ENCODE measurements at places on chromosomes 1 and 21.

- no peak for DNase-seq
These were observed 16.6 kb upstream of the EXOSC10 start for GRCh38 chr1:11116318-11116717.

DNA sequence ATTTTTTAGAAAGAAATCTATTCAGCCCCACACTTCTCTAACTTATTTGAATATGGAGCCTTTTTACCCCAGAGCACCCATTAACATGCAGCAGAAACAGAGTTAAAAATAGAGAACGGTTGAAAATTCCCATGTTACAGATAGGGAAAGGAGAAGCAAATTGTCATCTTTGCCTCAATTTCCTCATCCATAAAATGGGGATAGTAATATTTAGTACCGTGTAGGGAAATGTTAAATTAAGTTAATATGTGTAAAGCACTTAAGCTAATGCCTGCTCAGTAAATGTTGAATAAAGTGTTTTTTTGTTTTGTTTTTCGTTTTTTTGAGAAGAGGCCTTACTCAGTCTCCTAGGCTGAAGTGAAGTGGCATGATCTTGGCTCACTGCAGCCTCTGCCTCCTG is 50.3 kb downstream of the NAV1 start:
- no peak for DNase-seq

GRCh38 chr1:24925963-24926362 is 4.1 kb downstream of the RUNX3 start:
- no peak for DNase-seq

GRCh38 chr1:94462606-94463005 is 44.4 kb downstream of the ABCD3 start:
- no peak for DNase-seq

- no peak for DNase-seq
These were observed 107.9 kb downstream of the USP25 start for GRCh38 chr21:15837645-15838044.

GRCh38 chr1:51788938-51789337 is 89.6 kb downstream of the NRDC start:
- DNase-seq = no peak

GRCh38 chr1:22139066-22139594 is 3.8 kb downstream of the WNT4 start:
- no peak for DNase-seq

GRCh38 chr21:25127007-25127406 is 480.3 kb downstream of the MRPL39 start:
- DNase-seq = no peak

- DNase-seq = no peak
These were observed 796.9 kb downstream of the ADGRL2 start for GRCh38 chr1:82597649-82598048.

GRCh38 chr1:147515045-147515869 is 26.0 kb upstream of the BCL9 start:
- DNase-seq = no peak

DNA sequence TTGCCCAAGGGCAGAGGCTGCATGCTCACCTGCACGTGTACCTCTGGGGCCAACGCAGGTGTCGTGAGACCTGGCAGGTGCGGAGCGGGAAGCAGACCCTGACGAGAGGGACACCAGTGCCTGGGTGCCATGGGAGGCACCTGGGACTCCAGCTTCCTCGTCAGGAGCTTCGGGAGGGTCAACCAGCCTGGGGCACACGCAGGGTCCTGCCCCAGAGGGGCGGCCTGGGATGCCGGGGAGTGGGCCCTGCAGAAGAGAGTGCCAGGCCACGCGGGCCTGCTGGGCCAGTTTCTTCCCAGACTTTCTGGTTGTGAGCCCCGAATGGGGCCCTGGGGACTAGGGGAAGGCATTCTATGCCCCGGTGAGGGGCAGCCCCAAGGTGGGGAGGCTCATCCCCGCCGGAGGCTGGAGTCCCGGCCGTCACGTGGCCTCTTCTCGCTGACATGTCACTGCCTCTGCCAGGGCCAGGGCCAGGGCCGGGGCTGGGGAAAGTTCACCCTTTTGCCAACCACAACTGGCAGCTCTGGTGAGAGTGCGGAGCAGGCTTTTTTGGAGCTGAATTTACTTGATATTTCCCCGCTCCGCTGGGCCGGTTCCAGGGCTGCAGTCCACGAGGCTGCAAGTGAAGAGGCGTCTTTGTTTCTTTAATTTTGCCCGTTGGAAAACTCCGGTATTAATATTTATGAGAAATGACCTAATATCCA is 38.5 kb upstream of the ACTRT2 start:
- no peak for DNase-seq

GRCh38 chr1:20126806-20127440 is 7.6 kb upstream of the PLA2G2D start:
- no peak for DNase-seq

GRCh38 chr21:16789636-16790035 is 723.2 kb upstream of the CXADR start:
- DNase-seq = no peak

DNA sequence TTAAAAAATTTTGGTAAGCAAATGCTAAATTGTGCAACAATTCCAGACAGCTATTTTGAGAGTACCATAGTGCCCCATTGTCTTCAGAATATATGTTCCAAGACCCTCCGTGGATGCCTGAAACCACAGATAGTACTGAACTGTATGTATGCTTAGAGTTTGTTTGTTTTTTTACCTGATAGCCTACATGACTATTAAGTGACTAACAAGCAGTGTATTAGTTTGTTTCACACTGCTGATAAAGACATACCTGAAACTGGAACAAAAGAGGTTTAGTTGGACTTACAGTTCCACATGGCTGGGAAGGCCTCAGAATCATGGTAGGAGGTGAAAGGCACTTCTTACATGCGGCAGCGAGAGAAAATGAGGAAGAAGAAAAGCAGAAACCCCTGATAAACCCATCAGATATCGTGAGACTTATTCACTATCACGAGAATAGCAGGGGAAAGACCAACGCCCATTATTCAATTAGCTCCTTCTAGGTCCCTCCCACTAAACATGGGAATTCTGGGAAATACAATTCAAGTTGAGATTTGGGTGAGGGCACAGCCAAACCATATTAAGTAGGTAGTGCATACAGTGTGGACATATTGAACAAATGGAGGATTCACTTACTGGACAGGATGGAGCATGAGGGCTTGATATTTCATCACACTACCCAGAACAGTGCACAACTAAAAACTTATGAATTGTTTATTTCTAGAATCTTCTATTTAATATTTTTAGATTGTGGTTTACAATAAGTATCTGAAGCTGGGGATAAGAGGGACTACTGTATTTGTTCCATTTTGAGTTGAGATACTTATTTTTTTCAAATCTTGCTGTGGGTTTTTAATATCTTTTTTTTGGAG is 78.5 kb downstream of the LHX9 start:
- no peak for DNase-seq

- DNase-seq = no peak
These were observed at the start of gene EPHB2 for GRCh38 chr1:22710701-22711049. TSS of gene EPHB2 (plus strand) at chr1:22710839. CDS start at chr1:22710983, 144 bp downstream.

GRCh38 chr1:63269571-63269970 is 52.8 kb upstream of the FOXD3 start:
- DNase-seq = no peak

DNA sequence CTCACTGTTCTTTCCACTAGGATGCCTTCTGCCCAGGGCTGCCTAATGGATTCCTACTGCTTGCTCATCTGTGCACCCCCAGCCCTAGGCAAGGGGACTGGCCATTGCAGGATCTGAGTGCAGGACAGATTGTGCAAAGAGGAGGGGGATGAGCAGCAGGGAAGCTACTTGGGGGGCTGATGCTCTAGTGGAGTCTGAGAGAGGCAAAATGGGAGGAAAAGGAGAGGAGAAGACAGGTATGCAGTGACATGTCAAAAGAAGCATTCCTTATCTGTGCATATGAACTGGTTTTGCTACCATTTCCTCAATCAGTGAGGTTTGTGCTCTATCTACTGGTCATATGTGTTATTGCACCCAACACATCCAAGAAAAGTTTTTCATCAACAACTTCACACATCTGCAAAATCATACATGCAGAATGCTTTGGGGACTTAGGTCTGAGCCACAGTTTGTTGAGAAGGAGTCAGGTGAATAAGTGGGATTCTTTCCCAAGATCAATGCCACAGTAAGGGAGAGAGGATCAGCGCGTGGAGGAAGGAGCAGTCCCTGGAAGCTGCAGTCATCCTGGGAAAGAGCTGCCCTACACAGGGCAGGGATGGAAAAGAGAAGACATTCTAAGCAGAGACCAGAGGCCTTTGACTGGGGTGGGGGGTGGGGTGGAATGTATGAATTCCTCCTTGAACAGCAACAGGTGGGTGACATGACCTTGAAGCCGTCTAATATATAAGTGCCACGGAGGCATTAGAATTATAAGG is 14.4 kb downstream of the SLC5A9 start:
- no peak for DNase-seq

DNA sequence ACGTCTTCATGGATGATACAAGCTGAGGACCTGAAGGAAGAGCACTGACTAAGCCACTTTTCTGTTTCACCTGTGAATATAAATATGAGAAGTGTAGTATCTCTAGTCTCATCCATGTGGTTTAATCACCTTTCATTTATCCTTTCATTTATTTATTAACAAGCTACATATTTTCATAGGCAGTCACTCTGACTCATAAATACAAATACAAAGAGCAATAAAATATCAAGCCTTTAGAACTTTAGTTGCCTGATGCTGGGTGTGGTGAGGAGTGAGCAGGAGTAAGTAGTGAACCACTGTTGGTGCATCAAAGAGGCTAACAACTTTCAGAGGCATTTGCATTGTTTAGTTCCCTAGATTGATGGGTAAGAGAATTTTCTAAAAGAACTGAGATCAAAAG is 269.0 kb upstream of the C1orf87 start:
- no peak for DNase-seq

GRCh38 chr1:53391982-53392381 is 64.1 kb upstream of the LRP8 start:
- DNase-seq = no peak

DNA sequence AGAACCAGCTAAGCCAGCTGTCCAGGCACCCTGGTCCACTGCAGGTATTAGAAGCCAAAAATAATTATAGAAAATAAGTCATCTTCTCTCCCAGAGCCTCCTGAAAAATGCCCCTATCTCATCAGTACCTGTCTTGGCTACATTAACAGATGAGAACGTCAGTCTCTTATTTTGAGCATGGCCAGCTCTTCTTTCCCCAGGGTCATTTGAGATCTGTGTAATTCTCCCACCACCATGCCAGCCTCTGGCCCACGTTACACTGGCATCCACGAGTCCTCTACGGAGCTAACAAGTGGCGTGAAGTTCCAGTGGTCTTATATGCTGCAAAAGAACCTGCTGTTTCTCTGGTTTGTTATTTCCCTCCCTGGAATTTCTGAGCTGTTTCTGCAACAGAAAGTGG is 118.0 kb downstream of the ATP5PO start:
- DNase-seq = no peak

- DNase-seq = peak; percentile 62
These were observed 37.7 kb downstream of the KIAA0040 start for GRCh38 chr1:175154629-175155472.

DNA sequence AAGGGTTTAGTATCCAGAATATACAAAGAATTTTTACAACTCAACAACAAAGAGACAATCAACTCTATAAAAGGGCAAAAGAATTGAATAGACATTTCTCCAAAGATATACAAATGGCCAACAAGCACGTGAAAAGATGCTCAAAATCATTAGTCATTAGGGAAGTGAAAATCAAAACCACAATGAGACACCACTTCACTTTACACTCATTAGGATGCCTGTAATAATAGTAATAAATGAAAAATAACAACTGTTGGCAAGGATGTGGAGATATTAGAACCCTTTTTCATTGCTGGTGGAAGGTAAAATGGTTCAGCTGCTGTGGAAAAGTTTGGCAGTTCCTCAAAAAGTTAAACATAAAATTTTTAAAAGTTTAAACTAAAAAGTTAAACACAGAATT is 7.0 kb upstream of the ABCD3 start:
- no peak for DNase-seq

- DNase-seq = no peak
These were observed 153.3 kb upstream of the ETS2 start for GRCh38 chr21:38652396-38652795.

DNA sequence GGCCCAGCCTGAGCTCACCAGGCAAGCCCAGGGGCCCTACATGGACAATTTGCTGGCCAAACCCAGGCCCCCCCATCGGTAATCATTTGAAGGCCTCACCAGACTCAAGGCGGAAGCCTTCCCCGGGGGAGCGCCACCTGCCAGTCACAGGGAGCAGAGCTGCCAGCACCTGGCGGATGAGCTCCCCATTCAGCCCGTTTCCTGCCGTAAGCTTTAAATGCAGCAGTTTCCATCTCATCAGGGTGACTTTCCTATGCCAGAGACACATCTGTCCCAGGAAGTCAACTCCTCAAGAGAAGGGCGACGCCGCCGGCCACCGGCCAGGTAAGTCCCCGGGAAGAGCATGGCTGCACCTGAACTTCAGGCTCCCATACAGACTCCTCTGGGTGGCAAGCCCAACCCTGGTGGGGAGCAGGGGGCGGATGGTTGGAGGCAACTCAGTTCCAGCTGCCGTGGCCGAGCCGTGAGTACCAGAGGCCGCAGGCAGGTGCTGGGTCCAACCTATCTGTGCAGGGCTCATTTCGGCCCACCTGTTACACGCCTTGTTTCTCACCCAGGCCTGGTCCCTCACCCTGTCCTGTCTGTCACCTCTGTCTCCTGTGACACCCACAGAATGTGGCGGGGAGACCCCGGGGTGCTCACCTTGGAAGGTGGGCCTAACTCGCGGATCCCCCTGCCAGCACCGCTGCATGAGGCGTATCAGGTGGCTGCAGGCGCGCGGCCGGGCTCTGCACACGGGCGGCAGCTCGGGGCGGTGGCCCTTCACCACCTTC is 20.7 kb downstream of the RIPK4 start:
- DNase-seq = no peak

- no peak for DNase-seq
These were observed 12.2 kb downstream of the DNASE2B start for GRCh38 chr1:84410328-84411095.

- no peak for DNase-seq
These were observed 3.7 kb upstream of the MEGF6 start for GRCh38 chr1:3614755-3615742.

DNA sequence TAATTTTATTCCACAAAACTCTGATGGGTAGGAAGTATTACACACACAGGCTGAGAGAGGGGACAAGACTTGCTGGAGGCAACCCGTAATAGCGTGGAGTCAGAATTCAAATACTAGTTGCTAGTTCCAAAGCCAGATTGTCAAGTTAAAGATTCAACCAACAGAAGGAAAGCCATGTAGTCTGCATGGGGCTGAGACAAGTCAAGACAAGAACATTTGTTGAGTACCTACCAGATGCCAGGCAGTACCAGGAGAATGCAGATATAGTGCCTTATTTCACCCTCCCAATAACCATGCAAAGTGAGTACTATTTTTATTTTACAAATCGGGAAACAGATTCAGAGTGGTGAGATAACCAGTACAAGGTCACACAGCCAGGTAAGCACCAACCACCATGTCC is 110.4 kb upstream of the SPATA6 start:
- DNase-seq = no peak

Data from stimulated activated CD8-positive, alpha-beta memory T cell treated with anti-CD3 and anti-CD28 coated beads, Interleukin-12 subunit alpha, Interleukin-12 subunit beta, amount 100 ng/mL, for 1 hour (primary cell).